Mesendoderm (in vitro differentiated cells): ENCODE measurements at places on chromosomes 12 and 14.

GRCh38 chr12:114682785-114683708 lies 928 bp downstream of the TBX3 start:
- DNase-seq = peak; percentile 33

- no peak for DNase-seq
Observed at GRCh38 chr12:108969622-108970021, 51.2 kb downstream of the SVOP start.

DNA sequence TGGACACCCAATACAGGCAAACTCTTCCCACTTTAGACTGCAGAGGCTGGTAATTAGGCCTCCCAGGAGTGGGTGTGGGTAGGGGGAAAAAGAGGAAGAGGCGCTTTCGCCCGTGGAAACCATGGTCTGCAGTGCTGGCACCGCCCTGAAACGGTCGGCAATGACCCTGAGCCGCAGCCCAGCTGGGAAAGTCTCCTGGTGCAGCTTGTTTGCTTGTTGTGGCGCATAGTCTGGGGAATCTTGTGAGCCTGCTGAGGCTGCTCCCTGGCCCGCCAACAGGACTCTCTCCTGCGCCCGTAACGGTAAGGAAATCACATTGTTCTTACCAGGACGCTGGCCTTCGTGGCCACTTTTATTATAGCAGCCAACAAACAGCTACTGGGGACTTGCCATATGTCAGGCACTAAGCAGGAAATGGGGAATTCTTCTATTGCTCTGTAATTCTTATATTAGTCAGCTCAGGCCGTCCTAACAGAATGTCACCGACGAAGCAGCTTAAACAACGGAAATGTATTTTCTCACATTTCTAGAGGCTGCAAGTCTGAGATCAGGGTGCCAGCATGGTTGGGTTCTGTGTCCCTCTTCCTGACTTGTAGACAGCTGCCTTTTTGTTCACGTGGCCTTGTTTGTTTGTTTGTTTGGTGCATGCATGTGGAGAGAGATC lies 52.5 kb upstream of the RIN3 start:
- no peak for DNase-seq

DNA sequence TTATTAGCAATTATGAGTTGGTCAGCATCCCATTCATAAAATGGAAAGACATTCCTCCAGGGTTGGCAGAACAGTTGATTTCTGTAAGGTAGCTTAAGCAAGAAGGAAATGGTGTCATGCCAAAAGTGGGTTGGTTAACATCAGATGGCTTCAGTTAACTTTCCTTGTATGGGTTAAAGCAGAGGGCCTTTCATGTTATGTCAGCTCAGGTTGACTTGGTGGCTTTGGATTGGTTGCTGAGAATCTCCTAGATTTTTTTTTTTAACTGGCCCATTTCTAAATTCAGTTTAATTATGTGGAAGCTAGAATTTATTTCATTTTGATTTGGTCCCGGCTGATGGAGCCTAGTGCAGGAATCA lies 87.8 kb downstream of the BBS10 start:
- no peak for DNase-seq

GRCh38 chr12:129069886-129070285 lies 216.6 kb downstream of the GLT1D1 start:
- peak; percentile 72 for DNase-seq
